ENCODE measurements at places on chromosomes 12 and 14.

- DNase-seq, result no peak
Measured at GRCh38 chr14:97730706-97731105, 933.5 kb downstream of the VRK1 start.

DNA sequence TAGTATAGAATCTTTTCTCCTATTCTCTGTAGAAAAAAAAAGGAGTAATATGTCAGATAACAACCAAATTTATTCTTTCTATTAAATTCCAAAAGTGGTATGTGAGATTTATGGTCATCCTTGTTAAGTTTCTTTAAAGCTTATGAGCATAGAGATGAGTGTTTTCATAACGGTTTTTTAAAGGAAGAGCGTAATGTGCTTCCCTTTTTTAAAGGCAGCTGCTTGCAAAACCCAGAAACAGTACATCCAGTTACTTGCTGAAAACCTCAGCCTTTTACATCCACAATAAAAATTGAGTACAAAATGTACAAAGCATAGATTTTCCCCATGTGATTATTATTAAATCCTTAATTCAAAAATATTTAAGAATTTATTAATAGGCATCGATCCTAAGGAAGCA lies 53.6 kb upstream of the CD163 start:
- DNase-seq, result no peak

- DNase-seq, result no peak
Measured at GRCh38 chr12:33752854-33753253, 269.4 kb upstream of the ALG10 start.

DNA sequence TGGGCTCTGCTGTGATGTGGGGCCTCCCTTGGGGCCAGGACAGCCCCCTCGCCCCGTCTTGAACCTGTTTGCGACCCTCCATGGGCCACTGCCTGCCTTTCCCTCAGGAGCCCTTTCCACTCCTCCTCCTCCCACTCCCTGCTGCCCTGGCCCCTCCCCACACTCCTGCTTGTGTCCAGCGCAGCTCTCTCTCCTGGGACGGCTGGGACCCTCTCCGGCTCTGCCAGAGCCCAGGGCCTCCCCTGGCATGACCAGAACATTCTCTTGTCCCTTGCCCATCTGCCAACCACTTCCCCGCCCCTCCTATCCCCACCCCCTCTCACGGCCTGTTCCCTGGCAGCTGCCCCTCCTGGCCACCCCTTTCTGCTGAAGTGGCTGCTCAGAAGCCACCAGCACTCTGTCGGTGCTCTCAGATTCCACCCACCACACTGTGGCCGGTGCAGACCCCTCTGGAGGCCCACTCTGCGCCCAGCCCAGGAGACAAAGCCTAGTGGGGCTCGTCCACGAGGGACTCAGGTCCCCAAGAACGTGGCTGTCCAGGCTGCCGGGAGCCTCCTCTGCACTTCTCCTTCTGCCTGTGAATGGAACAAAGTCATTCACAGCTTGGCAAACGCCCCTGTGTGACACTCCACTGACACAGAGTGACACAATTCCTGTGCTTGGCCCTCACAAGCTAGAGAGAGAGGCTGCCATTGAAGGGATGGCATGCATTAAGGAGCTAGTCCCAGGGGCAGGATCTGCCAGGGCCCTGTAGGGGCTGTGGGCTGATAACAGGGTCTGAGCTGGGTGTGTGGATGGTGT lies 1.4 kb downstream of the ASPG start:
- no peak for DNase-seq

GRCh38 chr12:32302218-32303173 lies 96.9 kb upstream of the FGD4 start:
- DNase-seq, result no peak

DNA sequence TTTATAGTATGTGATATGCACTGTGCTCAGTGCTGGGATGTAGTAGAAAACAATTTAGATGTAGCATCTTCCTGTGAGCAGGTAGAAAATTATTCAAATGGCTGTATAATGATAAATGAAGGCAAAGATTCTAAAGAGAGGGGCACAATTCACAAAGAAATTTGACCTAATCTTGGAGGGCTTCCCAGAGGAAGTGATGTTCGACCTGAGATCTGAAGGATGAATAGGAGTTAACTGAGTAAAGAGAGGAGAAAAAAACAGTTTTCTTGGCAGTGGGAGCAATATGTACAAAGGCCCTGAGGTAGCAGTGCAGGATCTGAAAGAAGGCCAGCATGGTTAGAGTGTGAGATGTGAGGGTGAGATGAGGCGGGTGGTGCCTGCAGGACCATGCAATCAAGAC lies 15.2 kb downstream of the RPH3A start:
- DNase-seq, result no peak

DNA sequence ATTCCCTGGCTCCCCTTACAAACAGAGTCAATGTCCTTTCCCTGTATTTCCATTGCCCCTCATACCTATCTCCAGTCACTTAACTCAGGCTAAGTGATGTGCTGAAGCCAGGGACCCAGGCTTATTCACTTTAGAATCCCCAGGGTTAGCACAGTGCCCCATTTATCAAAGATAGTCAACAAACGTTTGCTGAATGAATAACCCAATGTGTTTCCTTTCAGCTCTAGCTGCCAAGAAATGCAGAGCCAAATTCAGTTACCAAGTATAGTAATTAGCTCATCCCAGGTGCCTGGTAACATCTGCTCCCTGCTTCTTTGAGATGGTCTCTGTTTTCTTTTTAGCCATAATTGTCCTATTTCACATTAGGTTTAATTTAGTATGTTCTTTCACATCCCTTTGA lies 189.5 kb downstream of the PHLDA1 start:
- no peak for DNase-seq

DNA sequence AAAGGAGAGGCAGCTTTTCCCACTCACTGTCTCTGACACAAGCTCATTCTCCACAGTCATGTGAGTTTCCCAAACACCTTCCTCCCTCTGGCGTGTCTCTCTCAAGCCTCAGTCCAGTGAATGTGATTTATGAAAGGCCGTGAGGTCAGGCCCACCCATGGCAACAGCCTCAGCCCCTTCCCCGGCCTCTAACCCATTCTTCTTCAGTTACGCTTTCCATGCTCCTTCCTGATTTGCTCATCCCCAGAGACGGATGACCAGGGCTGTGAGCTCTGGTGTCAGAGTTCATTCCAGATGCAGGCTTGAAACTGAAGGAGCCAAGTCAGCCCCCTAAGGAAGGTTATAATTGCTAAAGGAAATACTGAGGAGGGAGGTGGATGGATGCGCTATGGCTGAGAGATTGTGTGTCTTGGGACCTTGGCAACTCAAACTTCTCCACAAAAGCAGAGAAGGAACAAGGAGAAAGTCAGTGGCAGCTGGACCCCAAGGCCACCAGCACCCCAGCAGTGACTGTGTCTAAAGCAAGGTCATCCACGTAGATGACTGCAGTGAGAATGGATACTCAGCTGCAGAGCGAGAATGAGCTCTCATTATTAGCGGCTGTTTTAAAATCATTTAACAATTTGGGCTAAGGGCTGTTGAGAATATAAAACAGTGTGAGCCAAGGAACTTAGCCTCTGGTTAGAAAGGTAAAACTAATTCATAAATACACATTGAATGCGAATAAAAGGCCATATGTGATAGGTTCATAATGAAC lies 84.1 kb downstream of the FBXL14 start:
- DNase-seq, result no peak

DNA sequence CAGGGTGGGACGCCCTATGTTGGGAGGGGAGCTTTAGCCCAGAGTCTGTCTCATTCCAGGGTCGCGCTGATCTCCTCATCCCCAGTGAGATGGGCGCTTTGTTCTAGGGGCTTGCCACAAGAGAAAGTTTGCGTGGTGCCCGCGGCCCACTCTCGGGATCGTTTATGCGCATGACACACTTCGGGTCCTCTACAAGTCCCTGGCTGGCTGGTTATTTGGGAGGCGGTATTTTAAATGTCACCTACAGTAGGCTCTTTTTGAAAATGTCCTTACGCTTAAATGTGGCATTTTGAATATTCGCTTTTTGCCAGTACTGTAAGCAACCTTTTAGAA lies 541 bp downstream of the GOLT1B start:
- no peak for DNase-seq

DNA sequence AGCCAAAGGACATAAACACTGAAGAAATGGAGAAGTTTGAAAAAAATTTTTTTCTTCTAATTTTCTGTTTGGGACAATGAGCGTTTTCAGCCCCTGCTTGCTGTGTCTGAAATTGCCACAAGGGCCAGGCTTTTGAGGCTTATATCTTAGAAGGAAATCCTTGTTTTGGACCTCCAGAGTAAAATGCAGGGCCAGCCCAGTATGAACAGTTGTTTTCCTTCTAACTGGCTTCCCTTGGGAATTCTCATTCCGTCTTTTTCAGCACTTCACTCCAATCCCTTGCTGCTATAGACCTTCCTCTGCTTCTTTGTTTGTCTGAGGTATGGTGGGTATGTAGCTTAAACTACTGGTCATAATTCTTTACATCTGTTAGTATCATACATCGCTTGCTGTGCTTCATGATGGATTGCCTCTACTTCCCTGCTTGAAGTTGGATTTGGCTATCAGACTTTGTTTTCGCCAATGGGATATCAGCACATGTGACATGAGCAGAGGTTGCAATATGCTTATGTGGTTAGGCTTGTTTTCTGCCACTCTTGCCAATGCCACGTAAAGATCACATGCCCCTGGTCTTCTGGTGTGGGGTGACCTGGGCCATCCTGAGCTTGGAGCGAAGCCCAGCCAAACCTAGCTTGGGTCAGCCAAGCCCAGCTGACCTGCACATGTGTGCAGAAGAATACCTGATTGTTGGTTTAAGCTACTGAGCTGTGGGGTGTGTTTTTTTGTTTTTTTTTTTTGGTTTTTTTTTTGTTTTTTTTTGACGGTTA lies 64.7 kb downstream of the AVPR1A start:
- DNase-seq, result no peak

DNA sequence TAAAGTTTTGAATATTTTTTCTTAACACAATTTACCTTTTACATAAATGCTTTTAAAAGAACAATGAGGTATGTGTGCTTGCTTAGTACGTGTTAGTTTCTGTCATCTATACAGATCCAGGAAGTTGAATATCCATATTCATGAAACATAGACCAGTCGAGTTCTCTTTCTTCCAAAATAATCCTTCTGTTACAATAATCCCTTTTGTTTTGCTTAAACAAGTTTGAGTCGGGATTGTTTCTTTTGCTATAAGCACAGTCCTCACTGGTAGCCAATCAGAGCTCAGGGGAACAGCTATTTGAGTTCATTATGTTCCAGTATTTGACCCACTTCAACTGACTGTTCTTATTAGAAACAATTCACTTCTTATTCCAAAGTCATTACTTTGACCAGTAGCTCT lies 214.7 kb upstream of the FLRT2 start:
- DNase-seq, result no peak

DNA sequence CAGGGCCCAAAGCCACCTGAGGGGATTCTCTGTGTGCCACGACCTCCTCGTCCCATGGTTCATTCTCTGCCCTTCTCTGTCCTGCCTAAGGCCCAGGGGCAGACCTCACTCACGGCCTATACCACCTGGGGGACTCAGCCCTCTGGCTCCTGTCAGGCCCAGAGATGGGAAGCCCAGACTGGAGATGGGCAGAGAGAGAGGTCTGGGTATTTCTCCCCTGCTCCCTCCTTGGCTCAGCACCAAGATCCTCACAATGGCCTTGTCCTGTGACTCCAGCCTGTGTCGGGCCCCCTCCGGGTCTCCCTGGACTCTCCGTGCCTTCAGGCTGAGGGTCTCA lies 46.9 kb upstream of the BCL11B start:
- DNase-seq, result no peak

- no peak for DNase-seq
Measured at GRCh38 chr12:96194971-96195844, 1.0 kb downstream of the ELK3 start.

DNA sequence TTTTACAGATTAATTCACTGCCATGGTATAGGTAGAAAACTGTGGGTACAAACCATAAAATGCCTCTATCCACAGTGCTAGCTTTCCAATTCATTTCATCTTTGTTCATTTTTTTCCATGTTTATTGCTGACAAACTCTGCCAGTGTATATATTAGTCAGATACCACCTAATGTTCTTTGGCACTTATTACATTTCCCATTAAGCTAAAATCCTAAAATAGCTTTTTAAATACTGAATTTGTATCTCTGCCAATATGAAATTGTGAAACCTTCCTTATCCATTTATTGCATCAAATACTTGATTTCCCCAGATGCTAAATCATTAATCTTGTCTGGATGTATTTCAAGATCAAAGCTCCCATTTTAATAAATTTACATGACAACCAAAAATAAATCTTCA lies 150.1 kb upstream of the FSCB start:
- DNase-seq, result no peak

GRCh38 chr12:31853520-31853919 lies 105.7 kb upstream of the RESF1 start:
- DNase-seq, result no peak

DNA sequence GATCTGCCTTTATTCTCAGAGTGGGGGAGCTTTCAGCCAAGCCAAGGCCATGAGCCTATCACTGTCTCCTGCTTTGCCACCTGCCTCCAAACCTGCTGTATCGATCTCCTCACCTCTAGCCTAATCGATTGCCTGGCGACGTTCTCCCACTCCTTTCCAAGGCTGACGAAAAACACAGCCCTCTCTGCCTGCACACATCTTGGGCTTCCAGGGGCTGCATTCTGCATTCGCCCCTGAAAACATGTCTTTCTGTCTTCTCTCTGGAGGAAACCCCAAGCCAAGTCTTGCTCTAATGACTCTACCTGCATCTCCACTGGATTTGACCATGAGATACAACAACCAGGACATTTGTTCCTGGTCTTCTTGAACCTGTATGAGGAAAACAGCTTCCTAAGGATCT lies 540.7 kb downstream of the BCL11B start:
- no peak for DNase-seq

DNA sequence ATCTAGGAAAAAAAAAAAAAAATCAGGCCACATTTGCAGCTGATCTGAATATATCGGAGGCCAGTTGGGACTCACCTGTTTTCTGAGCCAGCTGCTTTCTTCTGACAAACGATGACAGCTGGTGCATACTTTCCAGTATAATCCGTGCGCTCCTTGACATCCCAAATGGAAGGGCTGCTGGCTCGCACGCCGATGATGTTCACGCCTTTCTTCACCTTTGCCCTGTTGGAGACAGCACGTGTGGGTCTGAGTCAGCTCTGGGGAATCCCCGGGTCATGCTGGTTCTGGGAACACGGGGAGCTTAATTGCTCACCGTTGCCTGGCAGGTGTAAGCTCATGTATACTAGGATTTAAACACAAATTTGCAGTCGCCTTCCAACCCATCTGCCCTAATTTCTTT lies 372.8 kb downstream of the TMEM132D start:
- no peak for DNase-seq

- DNase-seq, result no peak
Measured at GRCh38 chr12:88790231-88790630, 210.0 kb upstream of the KITLG start.

GRCh38 chr12:109436188-109436560 lies 40.9 kb downstream of the KCTD10 start:
- no peak for DNase-seq

DNA sequence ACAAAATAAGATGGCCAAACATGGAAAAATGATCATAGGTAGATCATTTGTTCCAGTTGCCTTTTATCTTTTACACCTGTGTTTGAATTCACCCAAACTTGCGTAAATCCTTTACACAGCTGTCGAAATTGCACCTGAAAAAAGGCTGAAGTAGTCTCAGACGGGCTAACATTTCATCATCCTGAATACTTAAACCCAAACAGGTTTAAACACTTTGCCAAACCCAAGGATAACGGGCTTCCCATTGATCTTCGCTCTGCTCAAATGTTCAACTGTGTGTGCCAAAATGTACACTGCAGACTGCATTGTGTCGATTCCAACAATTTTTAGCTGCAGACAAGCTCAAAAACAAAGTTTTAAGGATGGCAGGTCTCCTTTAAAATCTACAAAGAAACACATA lies 288.7 kb upstream of the DDHD1 start:
- no peak for DNase-seq
